CD4-positive, alpha-beta T cell treated with Interleukin-17A for 4 hours (primary cell): ENCODE measurements at places on chromosomes 13 and 19.

- DNase-seq = no peak
These were observed 589.3 kb upstream of the ARGLU1 start for GRCh38 chr13:107157271-107157670.

DNA sequence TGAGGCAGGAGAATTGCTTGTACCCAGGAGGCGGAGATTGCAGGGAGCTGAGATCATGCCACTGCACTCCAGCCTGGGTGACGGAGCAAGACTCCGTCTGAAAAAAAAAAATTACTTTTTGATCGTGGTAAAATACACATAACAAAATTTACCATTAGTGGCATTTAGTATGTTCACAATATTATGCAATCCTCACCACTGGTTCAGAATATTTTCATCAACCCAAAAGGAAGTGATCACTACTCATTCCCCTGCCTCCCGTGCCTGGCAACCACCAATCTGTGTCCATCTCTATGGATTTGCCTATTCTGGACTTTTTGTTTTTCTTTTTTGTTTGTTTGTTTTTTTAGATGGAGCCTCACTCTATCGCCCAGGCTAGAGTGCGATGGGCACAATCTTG lies 1.2 kb upstream of the PALM3 start:
- no peak for DNase-seq

- DNase-seq = no peak
These were observed 89.6 kb upstream of the RXFP2 start for GRCh38 chr13:31649766-31650165.

DNA sequence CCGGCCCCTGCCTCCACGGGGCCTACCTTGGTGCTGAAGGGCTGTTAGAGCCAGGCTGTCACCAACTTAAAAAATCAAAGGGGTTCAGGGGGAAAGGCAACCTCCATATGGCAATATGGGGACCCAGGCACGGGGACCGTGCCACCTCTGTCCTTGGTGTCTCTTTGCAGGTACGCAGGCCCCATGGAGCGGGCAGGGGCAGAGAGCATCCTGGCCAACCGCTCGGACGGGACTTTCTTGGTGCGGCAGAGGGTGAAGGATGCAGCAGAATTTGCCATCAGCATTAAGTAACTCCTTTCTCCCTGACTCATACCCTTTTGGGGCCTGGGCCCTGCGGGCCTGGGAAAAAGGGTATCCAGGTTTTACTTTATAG lies 39.6 kb upstream of the ADGRE1 start:
- no peak for DNase-seq

DNA sequence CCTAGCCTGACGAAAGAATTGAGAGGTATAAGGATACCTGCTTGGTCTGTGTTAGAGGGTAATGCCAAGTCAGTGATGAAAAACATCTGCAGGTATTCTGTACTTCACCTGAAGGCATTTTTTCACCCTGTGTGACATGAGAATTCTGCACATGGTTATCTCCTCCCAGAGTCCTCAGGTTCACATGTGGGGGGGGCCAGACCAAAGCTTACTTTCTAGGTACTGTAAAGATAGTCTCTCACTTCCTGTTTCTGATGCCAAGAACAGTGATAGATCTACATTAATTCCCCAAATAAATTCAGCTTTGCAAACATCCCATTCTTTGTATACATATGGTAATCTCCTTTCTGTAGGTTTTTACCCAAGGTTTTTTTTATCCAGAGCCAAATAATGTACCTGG lies 53.4 kb downstream of the GPC6 start:
- no peak for DNase-seq

GRCh38 chr13:106499113-106499512 lies 36.3 kb downstream of the EFNB2 start:
- no peak for DNase-seq
